AG09309 (cell line): ENCODE measurements at places on chromosomes 5 and 9.

- no peak for DNase-seq
Measured at GRCh38 chr5:175478008-175478383, 364 bp upstream of the SFXN1 start.

DNA sequence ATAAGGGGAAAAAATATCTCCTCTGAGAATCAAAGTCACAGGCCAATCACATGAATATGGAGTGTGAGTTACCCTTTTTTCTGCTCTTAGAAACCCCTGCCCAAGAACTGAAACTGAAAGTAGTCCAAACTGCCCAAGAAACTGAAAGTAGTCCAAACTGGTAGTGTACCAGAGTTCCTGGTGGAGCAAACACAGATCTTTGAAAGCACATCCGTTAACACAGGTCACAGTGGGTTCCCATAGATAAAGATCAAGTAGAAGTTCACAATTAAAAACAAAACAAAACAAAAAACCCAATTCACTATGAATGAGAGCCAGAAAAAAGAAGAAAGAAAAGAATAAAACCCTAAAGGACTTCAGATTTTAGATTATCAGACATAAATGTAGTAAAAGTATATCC is 332.4 kb upstream of the EFNA5 start:
- DNase-seq: peak; percentile 4

- no peak for DNase-seq
Measured at GRCh38 chr5:67065696-67066095, 130.9 kb downstream of the CD180 start.

DNA sequence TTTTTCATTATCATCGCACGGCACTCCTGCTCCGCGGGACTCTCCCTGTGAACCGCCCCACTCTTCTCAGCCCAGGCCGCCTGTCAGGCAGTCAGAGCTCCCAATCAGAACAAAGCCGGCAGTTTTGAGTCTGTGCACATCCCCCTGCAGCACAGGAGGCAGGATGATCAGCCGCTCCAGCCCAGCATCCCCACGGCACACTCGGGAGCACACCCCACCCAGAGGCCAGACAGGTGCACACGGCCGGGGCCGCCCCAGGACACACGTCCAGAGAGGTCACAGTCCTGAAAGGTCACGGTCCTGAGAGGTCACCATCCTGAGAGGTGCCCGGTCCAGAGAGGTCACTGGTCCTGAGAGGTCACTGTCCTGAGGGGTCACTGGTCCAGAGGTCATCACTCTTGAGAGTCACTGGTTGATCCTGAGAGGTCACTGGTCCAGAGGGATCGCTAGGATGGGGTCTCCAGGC is 8.4 kb downstream of the TPPP start:
- DNase-seq: no peak

DNA sequence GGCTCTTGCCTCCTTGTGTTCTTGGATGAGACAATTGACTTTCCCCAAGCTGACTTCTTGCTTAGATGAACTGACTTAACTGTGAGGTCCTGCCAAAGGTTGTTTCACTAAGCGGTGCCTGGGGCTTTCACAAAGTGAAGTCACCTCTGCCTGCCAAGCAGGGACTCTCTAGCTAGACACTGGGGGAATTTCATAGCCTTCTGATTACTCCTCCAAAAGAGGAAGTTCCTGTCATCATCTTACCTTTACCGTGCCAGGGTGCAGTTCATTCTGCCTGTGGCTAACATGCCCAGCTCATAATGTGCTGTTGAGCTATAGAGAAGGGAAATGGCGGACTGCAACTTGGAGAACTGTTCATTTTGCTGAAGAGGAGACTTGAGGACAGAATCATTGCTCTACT is 472.0 kb upstream of the WWC1 start:
- DNase-seq: no peak
